ENCODE measurements at places on chromosomes 12 and 14.

DNA sequence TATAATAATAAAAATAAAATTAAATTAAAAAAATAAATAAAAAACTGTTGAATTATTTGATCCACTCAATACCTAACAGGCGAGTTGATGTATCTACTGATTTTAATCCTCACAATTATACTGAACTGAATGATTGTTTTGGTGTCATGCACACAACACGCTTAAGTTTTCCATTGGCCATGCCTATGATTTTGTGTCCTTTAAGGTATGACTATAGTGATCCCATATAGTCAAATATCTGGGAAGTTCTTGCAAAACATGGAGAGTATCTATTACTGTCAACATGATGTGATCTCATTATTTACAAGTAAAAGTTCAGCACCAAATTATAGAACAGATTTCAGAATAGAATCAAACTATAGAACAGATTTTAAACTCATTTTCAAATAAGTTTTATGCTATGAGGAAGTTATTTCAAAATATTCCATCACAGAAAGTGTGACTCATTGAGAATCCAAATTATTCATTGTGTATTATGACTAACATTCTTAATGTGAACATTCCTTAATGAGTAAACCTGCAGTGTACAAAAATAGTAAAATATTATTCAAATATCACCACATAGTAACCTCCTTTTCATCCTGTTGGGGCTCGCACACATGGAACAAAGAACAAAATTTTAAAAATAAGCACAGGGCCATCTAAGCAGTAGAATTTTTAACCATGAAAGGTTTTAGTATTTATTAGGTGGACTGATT is 190.4 kb downstream of the SLC25A21 start:
- DNase-seq: no peak

GRCh38 chr12:101719566-101719965 is 19.7 kb downstream of the SYCP3 start:
- no peak for DNase-seq

- DNase-seq: no peak
Observed at GRCh38 chr12:20492251-20492760, 124.0 kb downstream of the PDE3A start.

DNA sequence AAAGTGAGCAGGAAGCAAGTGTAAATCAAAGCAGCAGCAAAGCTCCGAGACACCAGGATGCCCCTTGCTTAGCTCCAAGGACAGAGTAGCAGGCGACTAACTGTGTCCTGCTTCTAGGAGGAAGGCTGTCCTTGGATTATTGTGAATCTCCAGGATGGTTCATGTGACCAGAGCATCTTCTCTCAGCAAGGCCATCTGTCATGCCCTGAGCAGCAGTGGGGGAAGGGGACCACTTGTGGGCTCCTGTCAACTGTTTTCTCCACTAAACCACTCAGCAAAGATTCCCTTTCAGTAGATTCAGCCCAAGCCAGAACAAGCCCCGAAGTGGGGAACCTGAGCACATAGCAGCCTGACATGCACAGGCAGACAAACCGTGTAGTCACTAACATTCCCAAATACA is 19.4 kb downstream of the MAP3K9 start:
- DNase-seq: no peak

DNA sequence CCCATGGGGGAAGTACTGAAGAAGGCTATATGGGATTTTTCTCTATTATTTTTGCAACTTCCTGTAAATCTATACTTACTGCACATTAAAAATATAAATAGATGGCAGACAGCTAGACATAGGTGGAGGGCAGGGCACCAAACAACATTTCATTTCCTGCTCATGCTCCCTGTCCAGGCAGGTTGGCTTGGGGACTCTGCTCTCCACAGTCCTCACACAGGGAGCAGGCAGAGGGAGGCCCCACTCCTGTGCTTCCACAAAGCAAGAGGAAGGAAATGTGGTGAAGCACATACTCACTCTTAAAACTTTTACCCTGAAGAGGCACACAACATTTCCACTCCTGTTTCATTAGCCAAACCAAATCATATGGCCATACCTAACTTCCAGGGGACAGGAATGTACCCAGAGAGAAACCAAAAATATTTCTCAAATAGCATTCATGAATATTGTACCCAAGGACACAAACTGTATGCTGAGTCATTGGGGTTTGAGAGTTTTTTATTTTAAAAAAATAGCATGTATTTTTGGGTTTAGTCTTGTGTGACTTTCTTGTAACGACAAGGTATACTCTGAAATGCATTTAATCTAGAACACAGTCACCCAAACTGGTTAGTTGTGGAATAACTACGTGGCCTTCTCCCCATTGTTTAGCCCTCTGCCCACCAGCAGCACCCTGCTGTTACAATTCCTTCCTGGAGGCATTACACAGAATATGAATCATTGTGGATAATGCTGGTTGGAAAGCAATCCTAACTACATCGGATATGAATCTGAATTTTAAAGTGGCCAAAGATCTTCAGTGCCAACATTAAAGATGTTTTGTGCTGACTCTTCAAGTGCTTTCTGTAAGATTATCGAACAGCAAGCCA is 40.9 kb downstream of the RTN1 start:
- DNase-seq: no peak

DNA sequence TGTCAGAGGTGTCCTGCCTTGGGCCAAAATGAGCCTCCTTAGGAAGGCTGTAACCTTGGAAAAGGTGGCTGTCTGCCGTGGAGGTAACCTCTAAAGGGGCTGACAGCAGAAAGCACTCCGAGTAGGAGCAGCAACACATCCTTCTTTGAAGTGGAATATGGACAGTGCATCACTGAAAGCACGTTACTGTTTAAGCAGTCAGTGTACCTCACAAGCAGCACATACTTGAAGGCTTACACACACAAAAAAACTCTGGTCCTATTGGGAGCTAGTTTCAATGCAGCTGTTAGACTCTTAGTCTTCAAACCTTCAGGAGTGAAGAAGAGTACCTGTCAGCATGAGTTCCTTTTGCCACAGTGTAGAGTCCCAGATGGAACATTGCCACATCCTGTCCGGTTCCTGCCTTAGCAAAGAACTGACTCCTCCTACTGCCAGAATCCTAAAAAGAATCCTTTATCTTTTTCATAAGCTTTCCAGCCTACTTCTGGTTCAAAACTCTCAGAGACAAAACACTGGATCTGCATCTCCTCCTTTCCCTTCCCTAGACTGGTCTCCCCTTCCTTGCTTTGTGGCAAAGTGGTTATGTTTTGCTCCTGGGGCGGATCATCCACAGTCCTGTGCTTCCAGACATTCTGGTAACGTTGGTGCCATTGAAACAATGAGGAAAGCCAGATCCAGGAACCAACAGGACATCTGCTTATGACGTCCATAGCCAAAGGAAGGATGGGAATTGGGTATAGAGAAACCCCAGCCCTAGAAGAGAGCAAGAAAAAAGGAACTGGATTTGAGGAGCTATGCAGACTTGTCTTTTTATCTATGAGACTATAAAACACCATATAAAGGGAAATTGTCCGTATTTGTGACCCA is 8.5 kb upstream of the MDM1 start:
- no peak for DNase-seq

DNA sequence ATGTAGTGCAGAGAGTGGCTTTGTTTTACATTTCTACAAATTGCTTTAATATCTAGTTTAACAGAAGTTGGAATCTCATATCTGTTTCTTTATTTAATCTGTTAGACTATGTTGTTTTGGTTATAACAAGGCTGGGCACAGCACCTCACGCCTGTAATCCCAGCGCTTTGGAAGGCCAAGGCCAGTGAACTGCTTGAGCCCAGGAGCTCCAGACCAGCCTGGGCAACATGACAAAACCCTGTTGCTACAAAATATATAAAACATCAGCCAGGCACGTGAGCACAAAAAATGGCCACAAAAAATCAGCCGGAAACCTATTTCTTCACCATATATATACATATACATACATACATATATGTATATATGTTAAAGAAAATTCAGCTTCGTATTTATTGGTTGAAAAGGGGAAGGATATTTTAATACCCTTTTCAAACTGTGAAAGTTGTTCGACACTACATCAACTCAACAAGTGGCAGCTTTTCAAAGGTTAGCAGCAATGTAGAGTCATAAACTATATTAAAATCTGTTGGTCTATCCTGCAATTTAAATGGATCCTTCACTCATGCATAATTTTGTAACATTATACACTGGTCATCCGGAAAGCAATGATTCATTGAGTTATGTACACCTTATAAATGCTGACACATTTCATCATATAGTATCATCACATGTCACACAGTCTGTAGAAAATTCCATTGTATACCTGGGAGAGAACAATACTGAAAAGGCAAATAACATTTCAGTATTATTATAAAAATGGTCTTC is 7.1 kb downstream of the NR2C1 start:
- DNase-seq: no peak

GRCh38 chr12:26492406-26492805 is 297.0 kb downstream of the SSPN start:
- no peak for DNase-seq

DNA sequence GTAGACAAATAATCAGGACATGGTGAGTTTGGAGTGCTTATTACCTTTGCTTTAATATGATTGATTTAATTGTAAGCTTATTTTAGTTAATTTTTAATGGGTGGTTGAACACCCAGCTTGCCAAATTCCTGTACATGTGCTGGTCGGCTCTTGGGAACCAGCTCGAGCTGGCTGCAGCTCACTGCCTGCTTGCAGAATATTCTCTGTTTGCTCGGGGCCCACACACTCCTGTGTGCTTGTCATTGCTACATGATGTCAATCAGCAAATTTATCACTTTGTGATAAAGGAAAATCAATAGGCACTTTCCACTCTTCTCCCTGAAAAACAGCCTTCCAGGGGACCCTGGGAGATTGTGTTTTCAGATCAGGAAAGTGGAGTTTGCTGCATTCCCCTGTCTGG is 141.1 kb upstream of the LHX5 start:
- DNase-seq: no peak

GRCh38 chr12:12819221-12819620 is 6.1 kb downstream of the DDX47 start:
- no peak for DNase-seq

DNA sequence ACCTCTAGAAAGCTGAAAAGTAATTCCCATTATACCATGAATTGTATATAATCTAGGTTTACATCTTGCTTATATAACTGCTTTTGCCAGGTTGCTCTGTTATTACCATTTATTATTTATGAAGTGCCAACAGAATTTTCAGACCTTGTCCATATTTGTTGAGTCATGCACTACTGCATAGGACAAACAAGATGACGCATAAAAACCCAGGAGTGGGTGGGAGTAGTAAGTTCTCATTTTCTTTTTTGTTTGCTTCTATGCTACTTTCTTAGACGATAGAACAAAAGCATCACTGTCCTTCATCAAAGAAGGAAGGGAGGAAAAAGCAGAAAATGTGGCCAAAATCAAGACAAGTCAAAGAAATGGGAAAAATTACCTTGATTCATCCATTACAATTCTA is 119.0 kb upstream of the RASSF8 start:
- DNase-seq: no peak
